NCI-H2107 (cell line): ENCODE measurements at places on chromosomes 2 and 18.

DNA sequence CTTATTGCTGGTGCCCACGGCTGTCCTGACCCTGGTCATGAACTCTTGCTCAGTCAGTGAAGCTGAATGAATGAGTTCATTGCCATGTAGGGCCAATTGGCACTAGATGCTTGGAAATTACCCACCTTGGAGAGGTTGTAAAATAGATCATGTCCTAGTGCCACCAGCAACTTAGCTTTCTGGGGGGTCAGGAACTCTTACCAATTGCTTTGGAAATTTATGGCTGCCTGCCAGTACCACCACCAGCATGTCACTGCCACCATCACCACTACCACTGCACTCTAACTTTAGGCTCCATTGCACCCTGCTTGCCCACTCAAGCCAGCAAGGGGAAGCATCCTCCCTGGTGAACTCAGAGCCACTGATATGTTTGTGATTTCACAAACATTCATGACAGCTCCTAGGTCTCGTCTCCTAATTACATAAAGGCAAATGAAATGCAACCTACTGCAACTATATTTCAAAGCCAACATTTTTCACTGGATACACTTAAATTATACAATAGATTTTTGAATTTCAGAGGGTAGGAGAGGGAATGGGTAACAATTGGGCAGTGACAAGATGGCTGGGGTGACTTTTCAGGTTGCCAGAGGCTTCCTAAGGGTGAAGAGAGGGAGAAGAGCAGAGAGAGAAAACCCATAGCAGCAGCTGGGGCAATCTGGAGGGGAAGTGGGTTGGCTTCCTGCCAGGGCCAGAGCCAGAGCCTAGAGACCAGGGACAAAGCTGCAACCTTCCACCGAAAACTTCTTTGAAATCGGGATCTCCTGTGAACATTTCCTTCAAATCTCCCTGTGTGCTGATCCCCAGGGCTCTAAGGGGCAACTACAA, 3.5 kb upstream of the EMILIN1 start:
- no peak for DNase-seq

- no peak for DNase-seq
Observed at GRCh38 chr2:22904126-22904684, 480.8 kb upstream of the KLHL29 start.

GRCh38 chr2:158021226-158021625, 80.5 kb upstream of the UPP2 start:
- no peak for DNase-seq

DNA sequence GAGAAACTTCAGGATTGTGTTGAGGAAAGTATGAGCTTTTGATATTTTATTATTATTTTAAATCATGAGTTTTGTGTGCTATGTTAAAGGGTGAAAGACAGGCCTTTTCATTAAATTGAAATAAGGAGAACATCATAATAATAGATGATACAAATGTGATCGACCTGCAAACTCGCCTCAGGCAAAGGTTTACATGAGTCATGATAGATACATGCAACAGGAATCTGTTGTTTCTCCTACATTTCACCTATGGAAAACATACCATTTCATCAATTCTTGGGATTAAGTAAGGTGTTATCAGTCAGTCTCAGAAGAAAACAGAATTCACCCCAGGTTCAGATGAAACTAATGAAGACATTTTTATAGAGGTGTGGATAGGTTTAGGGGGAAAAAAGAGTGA, 1992.5 kb upstream of the PIK3C3 start:
- no peak for DNase-seq

GRCh38 chr2:174997110-174997509, 8.1 kb downstream of the CHN1 start:
- DNase-seq, result no peak
